ENCODE measurements at places on chromosomes 4 and X.
A peak's percentile ranks its signal among the peaks of the same experiment; 100 is the strongest.

DNA sequence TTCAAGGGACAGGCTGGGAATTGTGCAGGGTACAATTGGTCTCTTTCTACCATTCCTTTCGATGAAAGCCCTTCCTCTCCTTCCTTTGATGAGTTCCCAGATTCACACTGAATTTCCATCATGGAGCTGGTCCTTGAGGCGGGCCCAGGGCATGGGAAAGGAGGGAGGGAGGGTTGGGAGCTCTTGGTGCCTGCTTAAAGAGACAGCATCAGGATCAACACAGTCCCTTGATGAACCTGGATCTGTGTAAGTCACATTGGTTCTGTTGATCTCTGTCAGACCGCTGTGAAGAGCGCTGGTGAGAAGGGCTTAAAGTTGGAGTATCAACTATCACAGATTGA, 4.4 kb downstream of the PLP1 start:
- no peak for DNase-seq

GRCh38 chrX:43139645-43140044, 361.7 kb upstream of the PPP1R2C start:
- DNase-seq, result no peak

GRCh38 chr4:88820698-88821415, 123.2 kb upstream of the NAP1L5 start:
- DNase-seq, result no peak

- DNase-seq, result no peak
These were observed 93.3 kb downstream of the GRIA3 start for GRCh38 chrX:123277347-123277746.

DNA sequence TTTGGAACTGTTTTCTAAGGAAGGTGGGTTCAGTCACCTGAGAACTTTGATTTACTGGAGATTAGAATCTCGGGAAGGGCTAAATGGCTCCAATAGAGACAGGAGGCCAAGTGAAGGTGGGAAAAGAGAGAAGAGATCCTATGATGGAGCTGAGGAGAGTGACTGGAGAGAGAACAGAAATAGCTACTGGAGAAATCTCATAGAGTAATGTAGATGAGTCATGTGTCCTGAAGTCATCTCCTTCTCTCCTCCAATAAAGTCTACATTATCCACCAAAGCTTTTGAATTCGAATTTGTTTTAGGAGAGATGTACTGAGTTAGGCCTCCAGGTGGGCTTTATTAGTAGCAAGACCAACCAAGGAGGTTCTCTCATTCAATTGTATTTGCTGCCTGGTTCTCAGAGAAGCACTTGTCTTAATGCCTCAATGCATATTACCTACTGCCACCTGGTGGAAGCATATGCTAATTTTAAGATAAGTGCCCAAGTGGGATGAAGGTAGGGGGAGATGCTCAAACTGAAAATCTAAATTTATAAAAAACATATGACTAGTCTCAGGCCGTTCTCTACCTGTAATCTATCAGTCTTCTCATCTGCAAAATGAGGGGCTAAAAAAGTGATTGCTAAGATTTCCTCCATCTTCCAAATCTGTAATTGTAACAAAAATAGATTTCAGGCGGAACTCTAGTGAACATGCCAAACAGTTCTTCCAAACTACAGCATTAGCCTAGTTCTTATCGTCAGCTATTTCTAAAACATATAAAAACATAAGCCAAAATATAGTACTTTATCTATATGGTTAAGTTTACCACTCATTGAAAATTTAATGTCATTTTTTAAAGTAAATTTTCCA, 24.4 kb downstream of the TXK start:
- DNase-seq, result no peak

DNA sequence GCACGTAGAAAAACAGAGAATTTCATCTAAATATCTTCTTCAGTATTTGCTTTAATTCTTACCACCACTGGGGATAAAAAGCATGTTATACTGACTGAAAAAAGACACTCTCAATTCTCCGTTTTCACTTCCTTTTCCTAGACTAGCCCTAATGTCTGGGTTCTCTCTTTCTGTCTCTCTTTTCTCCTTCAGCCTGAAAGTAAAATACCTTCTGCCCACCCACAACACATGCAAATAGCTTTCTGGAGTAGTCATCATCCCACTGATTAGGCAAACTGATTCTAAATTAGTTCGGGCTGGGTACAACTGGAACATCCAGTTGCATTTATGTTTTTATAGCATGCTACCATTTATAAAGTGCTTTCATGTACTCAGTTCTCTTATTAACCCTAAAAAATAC, 142.4 kb upstream of the ANKRD50 start:
- peak; percentile 27 for DNase-seq

- no peak for DNase-seq
These were observed 486 bp downstream of the CLCN3 start for GRCh38 chr4:169620880-169621248.

DNA sequence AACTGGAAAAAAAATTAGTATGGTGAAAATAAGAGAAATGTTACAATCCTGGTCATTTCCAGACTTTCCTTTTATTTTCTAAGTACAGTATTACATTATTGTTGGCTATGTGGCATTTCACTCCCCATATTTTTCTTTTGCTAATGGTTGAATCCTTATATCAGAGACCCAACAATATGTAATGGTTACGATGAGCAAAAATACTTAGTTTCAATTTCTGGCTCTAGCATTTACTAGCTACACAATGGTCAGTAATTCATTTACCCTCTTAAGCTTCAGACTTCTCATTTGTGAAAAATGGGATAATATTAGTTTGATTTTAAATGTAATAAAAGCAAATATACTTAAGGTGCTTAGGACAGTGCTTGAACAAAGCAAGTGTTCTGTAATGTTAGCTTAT, 942.9 kb upstream of the PABPC4L start:
- no peak for DNase-seq

- DNase-seq, result no peak
These were observed 96.5 kb upstream of the MAP3K15 start for GRCh38 chrX:19611636-19612376.

GRCh38 chrX:71067712-71068043, 456 bp downstream of the SNX12 start:
- DNase-seq, result no peak

DNA sequence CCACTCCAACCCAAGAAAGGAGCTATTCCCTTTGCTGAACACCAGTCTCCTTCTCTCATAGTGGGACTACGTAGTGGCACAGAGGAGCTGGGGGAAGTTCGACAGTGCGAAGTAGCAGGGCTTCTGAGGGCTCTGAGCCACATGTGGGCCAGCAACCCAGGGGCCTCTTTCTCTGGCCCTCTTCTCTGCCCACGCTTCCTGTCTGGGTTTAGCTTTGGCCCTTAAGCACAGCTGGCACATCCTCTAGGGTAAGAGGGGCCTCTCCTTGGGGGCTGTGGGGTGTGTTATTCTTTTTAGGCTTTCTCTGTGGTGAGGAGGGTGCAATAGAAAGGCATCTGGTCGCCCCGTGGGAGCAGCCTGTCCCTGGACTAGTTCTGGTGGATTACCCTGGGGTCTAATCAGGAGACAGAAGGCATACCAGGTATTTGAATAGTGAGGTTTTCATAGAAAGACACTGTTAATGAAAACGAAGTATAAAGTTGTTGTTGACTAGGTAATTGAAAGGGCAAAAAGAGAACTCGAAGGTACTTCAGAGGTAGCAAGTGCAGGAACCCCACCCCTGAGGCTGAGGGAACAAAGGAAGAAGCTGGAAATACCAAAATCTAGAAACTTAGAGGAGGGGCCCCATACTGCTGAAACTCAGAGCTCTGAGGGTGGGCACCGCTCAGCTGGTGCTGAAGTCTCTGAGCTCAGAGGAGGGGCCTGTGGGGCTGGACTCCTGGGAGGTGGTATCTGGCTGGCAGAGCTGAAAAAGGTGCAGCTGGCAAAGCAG, 151.9 kb upstream of the RPS6KA3 start:
- DNase-seq, result no peak

GRCh38 chrX:152061557-152061956, 76.8 kb downstream of the MAGEA10 start:
- no peak for DNase-seq

- DNase-seq, result no peak
These were observed 1634.3 kb upstream of the ADGRL3 start for GRCh38 chr4:59565836-59566235.

DNA sequence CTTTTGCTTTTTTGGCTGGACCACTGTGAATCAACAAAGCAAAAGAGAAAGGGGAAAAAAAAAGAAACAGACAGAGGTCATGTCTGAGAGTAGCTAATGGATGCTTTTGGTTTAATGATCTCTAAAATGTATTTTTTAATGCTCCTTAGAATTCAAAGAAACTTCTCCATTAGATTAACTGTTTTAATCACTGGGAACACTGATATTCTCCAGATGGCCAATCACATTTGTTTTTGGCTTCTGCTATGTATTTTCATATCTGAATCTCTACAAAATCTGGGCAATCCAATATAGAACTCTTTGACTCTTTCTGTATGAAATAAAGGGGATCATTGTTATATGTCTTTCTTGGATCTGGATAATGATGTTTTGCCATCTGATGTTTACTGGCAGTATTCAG, 278.2 kb downstream of the ADGRL3 start:
- no peak for DNase-seq

DNA sequence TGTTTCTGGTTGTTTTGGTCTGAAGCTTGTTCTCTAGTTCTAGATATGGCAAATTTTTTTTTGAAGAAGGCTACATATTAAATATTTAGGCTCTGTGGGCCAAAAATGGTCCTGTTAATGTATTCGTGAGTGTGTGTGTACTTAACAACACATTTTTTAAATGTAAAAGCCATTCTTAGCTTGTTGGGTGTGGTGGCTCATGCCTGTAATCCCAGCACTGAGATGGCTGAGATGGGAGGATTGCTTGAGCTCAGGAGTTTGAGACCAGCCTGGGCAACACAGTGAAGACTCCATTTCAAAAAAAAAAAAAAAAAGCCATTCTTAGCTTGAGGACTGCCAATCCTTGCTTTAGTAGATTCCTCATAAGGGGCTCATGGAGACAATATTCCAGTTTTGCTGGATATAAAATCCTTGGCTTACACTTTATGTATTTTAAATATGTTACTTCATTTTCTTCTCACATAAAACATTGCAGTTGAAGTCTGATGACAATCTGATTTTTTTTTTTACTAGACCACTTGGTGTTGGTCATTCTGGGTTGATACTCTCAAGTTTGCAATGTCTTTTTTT, 23.4 kb downstream of the NOCT start:
- DNase-seq, result no peak

- no peak for DNase-seq
These were observed 199.8 kb downstream of the NSUN7 start for GRCh38 chr4:40949358-40950100.

DNA sequence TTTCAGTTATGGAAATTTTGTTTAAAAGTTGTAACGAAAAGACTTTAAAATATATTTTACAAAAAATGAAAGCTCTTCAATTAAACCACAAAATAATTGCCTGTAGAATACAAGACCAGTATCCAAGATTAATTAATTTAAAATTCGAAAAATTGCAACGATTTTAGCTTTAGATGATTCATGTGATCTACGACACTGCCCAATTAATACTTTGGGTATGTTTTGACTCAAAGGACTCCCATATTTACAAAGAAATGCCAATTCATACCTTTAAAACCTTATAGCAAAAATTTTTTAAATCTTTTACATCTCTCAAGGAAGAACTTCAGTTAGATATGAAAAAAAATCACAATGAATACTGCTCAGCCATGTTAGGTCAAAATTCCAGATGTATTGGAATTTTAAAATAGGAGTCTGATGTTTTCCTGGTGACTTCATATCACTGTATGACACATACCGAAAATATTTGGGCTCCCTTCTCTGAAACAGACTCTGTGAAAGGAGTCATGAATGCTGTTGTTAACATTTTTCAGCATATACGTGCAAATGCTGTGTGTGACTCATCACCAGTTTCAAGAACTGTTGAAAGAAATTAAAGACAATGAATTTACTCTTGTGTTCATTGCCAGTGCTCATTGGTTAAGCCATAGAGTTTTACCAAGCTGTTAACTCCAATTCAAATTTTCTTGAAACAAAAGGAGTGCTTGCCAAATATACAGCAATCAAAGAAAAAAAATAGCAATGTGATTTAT, 13.8 kb upstream of the SMS start:
- DNase-seq, result peak; percentile 84

DNA sequence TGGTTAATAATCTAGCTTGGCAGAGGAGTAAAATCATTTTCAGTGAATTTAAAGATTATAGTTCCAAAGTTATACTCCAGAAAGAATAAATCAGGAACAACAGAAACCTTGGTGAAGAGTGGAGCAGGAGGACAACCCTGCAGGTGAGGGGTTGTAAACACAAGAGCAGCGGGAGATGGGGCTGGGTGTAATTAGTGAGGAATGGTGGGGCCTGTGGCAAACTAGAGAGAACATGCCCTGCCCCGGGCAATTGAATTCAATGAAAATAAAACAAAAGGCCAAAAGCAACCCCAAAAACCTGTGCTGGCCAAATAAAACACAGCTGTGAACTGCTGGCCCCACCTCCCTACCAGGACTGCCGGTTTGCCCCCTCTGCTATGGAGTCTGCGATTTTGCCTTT, 325.2 kb downstream of the NR3C2 start:
- DNase-seq, result no peak

DNA sequence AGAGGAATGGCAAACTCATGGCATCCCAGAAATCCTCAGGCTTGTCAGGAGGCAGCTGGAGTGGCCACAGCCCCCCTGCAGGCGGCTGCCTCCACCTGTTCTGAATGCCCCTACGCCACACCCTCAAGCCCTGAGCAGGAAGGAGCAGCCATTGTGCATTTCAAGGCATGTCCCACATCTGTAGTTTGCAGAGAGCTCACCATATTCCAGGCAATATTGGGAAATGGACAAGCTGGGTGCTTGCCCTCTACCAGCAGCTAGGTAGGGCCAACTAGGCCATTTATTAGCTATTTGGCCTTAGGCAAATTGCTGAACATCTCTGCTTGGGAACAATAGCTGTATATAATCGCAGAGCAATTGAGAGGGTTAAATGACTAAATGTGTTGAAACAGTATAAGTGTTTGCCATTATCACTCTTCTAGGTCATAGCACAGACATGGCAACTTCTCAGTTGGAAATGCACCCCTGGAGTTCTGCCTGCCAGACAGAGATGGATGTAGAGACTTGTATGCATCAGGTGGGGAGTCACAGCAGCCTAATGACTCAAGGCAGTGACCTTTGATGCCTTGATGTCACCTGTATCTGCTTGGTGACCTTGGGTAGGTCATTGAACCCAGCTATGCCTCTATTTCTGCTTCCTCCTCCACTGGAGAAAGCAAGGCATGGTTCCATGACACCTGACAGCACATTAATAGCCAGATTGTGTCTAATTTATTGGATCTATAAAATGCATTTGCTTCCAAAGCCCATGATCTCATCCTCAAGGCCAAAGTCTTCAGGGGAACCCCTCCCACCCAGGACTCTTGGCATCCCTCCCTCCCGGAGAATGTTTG, 52.8 kb downstream of the FHDC1 start:
- DNase-seq, result no peak

Measured in skeletal muscle cell (primary cell).